Urinary bladder (tissue), 4 donors: ENCODE measurements at places on chromosomes 6 and 20. TPM values are rescaled to one million over a fixed set of nuclear protein-coding genes. Genes with fewer than 3 reads are reported as not detected.

PPP1R16B gene
- total RNA-seq: 5.6 TPM

CENPW gene
- total RNA-seq: 5.4 TPM

NKX2-2 gene
- not detected for total RNA-seq

PARD6B gene
- total RNA-seq: 11.7 TPM

FNDC1 gene
- total RNA-seq: 31.6 TPM

DNPH1 gene
- total RNA-seq: 18.2 TPM

MLIP gene
- total RNA-seq: 4.4 TPM

MEA1 gene
- 29.1 TPM for total RNA-seq

BANF2 gene
- not detected for total RNA-seq

NHLRC1 gene
- total RNA-seq: 2.4 TPM

TMEM74B gene
- 0.53 TPM for total RNA-seq

POPDC3 gene
- total RNA-seq: 2.5 TPM

C20orf202 gene
- total RNA-seq: 0.21 TPM
